ENCODE measurements at places on chromosomes 1 and 21. TPM values are rescaled to one million over a fixed set of nuclear protein-coding genes. Genes with fewer than 3 reads are reported as not detected.

The FAAP20 gene
- total RNA-seq, result 48.0 TPM

The OVAAL gene
- not detected for total RNA-seq

The GNPAT gene
- total RNA-seq, result 45.7 TPM

The SLC45A1 gene
- 1.1 TPM for total RNA-seq

The SYT11 gene
- 4.0 TPM for total RNA-seq

The SELE gene
- total RNA-seq, result 0.21 TPM

The PRKAA2 gene
- 0.97 TPM for total RNA-seq

The CHTOP gene
- total RNA-seq, result 86.9 TPM

The SIM2 gene
- not detected for total RNA-seq

The TNFSF4 gene
- total RNA-seq, result 0.32 TPM

The DCST2 gene
- total RNA-seq, result 3.8 TPM

The ZMYND12 gene
- total RNA-seq, result 8.0 TPM

The C8A gene
- not detected for total RNA-seq

The ANKRD35 gene
- total RNA-seq, result 42.3 TPM

The MTX1 gene
- 52.6 TPM for total RNA-seq

The FBLIM1 gene
- 21.2 TPM for total RNA-seq

The TRIM17 gene
- total RNA-seq, result 0.97 TPM

The LINGO4 gene
- 0.36 TPM for total RNA-seq

The PTGFR gene
- total RNA-seq, result 1.8 TPM

The ELOA gene
- 40.4 TPM for total RNA-seq

The CELA2B gene
- total RNA-seq, result 0.49 TPM

The BGLAP gene
- total RNA-seq, result not detected

The HSD3B1 gene
- 1.7 TPM for total RNA-seq

The FMO2 gene
- 11.1 TPM for total RNA-seq

The COA7 gene
- 10.3 TPM for total RNA-seq

The KCNN3 gene
- 0.19 TPM for total RNA-seq

The TAS1R2 gene
- 0.38 TPM for total RNA-seq

The LCE1A gene
- total RNA-seq, result 612 TPM

The CTSS gene
- total RNA-seq, result 26.1 TPM

The TNFRSF25 gene
- total RNA-seq, result 168 TPM

The CLCA2 gene
- 29.8 TPM for total RNA-seq

The ASPM gene
- total RNA-seq, result 7.0 TPM

The ENO1 gene
- 381 TPM for total RNA-seq

The CD1D gene
- total RNA-seq, result not detected

The C1orf87 gene
- not detected for total RNA-seq

Measured in lower leg skin (tissue), 4 donors.